ENCODE measurements at places on chromosomes 4 and X. TPM values are rescaled to one million over a fixed set of nuclear protein-coding genes. Genes with fewer than 3 reads are reported as not detected.

Gene CCNG2
- 25.7 TPM for total RNA-seq

Gene CT83
- total RNA-seq = not detected

Gene DIPK2B
- 8.4 TPM for total RNA-seq

Gene C4orf36
- not detected for total RNA-seq

Gene MBNL3
- total RNA-seq = 3.3 TPM
